ENCODE measurements at places on chromosomes 16 and 17.

GRCh38 chr17:58005728-58006559, 1.1 kb downstream of the SRSF1 start:
- DNase-seq, result no peak

- no peak for DNase-seq
Observed at GRCh38 chr17:44111777-44112176, 11.7 kb downstream of the HDAC5 start.

GRCh38 chr16:66041907-66042306, 324.6 kb upstream of the CDH5 start:
- no peak for DNase-seq

DNA sequence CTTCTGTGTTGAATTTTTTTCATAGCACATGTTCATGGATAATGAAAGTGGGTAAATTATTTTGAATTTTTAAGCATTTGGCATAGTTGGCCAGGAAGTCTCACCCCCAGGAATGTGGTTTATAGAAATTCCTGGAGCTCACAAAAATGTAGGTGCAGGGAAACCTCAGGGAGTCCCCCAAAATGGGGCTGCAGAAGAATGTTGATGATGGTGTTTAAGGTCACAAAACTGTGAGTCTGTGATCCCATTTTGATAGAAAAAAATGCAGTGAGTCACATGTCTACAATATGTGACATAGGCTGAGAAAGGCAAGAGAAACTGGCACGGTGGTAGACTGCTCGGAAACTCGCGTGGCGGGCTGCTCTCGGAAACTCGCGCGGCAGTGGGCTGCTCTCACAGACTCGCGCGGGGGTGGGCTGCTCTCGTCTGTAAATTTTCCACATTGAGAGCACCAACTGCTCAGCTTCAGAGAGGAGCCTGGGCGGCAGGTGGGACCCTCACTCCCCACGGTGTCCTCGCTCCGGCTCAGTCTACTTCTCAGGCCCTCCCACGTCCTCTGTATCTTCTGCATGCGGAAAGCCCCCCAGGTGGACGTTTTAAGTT, 18.7 kb upstream of the MC1R start:
- no peak for DNase-seq

- DNase-seq, result no peak
Observed at GRCh38 chr16:16997349-16997748, 473.4 kb downstream of the XYLT1 start.

- DNase-seq, result no peak
Observed at GRCh38 chr16:46928811-46929210, 44.6 kb downstream of the GPT2 start.

GRCh38 chr16:11869353-11870228, 18.2 kb upstream of the RSL1D1 start:
- DNase-seq, result no peak

- DNase-seq, result no peak
Observed at GRCh38 chr16:28011971-28012445, 51.5 kb downstream of the GSG1L start.

- no peak for DNase-seq
Observed at GRCh38 chr17:32564325-32564724, 77.5 kb downstream of the CDK5R1 start.

- no peak for DNase-seq
Observed at GRCh38 chr16:2147981-2148671, at the start of gene RAB26. TSS of gene RAB26 (plus strand) at chr16:2148625. CDS start at chr16:2148784, 159 bp downstream.

DNA sequence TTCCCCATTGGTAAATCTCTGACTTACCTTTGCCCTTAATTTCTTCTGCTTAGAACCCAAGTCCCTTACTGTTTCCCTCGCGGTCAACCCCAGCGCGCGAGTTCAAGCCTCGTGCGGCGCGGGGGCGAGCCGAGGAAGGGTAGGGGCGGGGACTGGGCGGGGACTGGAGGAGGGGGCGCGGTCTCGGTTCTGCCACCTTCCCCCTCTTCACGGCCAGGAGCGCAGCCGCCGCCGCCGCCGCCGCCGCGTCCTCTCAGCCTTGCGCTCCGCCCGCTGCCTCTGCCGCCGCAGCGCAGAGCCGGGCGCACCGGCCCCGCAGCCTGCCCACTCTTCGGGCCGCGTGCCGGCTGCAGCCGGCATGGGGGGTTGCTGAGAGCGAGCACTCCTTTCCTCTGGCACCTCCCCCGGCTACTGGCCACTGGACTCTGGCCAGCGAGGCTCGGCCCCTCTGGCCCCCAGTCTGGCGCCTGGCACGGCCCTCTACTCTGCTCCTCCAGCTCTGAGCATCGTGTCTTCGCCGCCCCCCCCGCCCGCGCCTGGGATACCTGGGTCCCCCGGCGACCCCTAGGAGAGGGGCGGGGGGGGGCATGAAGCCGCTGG, at the start of gene RAPGEFL1:
TSS of gene RAPGEFL1 (plus strand) at position 196 of the 600 bp plus-strand sequence. CDS start at position 588, 392 bp downstream.
- no peak for DNase-seq

GRCh38 chr16:51133183-51133582, 17.9 kb downstream of the SALL1 start:
- no peak for DNase-seq

DNA sequence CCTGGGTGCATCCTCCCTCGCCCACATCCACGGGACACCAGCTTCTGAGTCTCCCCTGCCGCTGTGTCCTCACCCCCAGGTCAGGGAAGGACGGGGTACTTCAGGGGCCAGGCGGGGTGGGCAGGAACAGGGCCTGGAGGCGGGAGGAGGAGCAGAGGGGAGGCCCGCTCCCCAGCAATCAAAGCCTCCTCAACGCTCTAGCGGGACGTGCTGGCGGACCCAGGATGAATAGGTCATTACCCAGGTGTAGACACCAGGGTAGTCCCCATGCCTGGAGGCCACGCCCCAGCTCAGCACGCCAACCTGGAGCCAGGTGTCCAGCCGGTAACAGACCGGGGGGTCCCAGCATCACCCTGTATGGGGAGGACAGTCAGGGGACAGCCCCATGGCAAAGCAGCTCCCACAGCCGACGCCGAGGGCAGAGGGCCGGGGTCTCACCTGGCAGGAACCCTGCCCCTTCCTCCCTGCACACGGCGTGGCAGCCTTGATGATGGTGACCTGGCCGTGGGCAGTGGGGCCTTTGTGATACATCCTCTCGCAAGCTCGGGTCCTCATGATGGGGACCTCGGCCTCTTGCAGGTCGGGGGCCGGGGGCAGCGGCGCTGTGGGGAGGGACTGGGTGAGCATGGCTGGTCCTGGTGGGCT, 24.2 kb downstream of the TPSD1 start:
- DNase-seq, result no peak

DNA sequence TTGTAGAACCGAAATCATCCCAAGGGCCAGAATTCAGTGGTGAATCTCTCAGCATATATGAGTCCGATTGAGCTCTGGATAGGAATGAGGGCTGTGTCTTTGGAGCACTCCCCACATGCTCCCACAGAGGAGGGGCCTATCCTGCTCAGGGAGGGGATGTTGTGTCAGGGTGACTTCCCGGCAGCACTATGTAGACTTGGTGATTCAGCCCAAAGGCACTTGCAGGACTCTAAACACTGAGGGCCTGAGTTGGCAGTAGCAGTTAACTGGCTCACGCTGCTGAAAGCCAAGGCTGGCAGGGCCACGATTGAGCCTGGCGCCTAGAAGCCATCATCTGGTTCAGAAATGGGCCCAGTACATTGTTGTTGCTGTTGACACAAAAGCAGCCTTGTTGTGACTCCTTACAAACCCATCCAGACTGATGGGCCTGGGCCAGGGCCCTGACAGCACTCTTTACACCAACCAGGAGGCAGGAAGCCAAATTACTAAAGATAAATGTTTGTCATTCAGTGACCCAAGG, 31.9 kb downstream of the NMT1 start:
- DNase-seq, result no peak

DNA sequence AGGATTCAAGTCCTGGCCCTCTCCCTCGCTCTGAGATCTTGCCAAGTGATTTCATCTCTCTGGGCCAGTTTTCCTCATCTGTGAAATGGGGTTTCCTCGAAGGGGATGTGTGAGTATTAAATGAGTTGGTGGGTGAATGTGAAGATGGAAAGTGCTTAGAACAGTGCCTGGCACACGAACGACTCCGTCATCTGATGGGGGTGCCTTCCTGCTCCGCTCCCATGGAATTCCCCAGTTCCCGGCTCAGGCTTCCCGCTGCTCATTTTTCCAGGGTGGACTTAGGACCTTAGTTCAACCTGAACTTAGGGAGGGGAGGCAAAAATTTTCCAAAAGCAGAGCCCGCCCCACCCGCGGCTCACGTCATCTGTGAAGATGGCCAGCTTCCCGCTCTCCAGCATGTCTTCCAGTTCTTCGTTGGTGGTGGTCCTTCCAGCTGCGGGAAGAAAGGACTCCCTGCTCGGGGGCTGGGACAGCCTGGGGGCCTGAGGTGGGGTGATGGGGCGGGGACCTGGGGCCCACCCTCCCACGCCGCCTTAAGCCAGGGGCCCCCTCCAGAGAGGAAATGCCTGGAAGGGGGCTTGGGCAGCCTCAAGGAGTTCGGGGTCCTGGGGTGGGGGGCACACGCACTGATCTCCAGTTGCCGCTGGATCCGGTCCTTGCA, 11.4 kb downstream of the HSD3B7 start:
- no peak for DNase-seq

DNA sequence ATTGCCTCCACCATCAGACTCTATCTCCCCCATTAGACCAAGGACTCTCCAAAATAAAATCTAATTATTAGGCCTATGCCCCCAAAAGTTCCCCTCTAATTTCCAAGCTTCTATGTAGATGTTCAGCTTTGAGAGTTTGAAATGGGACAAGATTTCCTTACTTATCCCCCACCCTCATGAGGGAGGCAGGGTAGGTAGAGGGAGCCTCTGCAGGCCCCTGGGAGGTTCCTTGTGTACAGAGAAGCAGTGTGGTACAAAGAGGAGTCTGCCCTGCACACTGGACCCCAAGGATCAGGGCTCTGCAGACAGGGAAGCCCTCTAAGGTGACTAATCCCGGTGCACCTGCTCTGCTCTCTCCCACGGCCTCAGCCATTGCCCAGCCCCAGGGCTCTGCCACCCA, 2.5 kb downstream of the KRT17 start:
- no peak for DNase-seq

GRCh38 chr17:50774225-50774803, 7.0 kb upstream of the ANKRD40CL start:
- DNase-seq, result no peak

GRCh38 chr16:51747329-51747728, 596.3 kb upstream of the SALL1 start:
- DNase-seq, result no peak

DNA sequence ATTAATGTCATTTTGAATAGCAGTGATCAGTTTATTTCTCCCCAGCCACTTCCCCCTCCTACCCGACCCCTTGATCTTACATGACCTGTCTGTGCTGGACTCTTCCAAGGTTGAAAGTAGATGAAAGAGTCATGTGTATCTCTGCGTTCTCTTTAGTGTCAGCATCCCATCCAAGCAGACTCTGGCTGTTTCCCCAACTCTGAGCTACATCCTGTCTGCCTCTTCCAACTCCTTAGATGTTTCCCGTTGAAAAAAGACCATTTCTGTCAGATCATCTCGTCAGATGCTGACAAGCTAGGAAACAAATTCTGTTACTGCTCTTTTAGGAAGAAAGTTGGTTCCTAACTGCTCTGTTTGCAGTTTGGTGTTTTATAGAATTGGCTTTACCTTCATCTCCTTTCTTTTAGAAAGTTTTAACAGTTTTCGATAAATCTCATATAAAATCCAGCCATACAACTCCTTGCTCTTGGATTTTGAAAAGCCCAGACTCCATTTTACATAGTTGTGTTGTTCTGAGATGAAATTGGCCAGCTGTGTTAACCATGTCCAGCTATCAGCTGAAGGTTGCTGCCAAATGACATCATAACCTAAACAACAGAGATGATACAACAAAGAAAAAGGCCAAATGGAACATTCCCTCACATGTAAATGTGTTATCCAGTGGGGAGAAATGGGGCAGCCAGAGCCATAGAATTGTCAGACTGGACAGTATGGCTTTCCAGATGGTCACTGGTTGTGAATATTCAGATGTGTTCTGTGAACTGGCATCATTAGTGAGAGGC, 43.5 kb downstream of the CYB561 start:
- no peak for DNase-seq

DNA sequence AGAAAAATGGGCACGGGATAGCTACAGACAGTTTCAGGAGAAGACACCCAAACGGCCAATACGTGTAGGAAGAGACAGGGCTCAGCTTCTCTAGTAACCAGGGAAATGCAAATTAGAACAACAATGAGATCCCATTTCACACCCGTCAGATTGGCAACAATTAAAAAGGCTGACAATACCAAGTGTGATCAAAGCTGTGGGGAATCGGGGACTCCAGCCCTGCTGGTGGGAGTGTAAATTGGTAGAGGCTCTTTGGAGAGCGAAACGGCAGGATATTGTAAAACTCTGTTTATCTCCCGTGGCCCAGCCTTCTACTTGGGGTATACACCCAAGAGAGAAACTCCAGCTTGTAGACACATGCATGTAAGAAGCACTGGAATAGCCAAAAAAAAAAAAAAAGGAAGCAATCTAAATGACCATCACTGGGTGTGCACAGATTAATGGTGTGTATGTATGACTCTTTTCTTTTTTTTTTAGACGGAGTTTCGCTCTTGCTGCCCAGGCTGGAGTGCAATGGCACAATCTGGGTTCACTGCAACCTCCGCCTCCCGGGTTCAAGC, 27.5 kb downstream of the MYBBP1A start:
- DNase-seq, result no peak

DNA sequence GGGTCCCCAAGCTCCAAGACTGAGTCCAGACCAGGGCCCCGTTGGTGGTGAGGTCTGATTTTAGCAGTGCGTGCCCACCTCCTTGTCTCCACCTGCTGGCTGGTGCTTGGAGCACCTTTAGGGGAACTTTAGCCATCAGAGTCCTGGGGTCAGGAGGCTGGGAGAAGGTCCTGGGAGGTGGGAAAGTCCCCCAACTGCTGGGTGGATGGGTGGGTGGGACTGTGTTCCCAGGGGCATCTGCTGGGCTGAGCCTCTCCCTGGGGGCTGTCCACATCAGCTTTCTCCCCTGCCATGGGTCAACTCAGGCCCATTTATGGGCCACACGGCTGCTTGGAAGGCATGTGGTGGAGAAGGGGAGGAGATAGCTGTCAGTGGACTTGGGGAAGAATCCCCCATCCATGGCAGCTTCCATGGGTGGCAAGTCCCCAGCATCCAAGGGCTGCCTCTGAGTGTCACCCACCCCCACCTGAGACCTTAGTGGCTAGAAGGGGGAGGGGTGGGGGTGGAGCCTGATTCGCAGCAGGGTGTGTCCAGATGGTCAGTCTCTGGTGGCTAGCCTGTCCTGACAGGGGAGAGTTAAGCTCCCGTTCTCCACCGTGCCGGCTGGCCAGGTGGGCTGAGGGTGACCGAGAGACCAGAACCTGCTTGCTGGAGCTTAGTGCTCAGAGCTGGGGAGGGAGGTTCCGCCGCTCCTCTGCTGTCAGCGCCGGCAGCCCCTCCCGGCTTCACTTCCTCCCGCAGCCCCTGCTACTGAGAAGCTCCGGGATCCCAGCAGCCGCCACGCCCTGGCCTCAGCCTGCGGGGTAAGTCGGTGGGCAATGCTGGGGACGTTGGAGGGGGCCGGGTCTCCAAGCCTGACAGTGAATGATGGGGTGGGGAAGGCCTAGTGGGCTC, at the start of gene TRPV2:
TSS of gene TRPV2 (plus strand) at position 541 of the 894 bp plus-strand sequence. CDS start 2,098 bp downstream, outside the sequence.
- no peak for DNase-seq

Measured in cerebellar nuclear complex (tissue), 1 donor.